ENCODE measurements at places on chromosomes 6 and 20.

DNA sequence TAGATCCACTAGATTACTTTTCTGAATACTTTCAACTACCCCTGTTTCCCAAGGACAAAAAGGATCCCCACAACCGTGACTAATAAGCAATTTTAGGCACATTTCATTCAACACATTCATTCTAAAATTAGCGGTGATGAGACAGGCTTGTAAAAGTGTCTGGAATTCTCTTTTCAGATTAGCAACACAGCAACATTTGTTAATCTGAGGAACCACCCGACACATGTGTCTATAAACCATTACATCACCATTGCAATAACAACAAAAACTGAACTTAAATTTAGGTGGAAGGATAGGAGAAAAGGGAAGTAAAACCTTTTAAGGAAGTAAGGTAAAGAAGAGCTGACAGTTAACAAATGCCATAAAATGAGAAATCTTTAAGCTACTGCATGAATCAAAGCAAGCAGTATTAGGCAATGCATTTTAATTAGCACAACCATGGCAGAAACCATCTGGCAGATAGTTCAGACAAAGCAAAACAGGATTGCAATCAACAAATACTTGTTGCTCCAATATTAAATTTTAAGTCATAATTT is 49.1 kb downstream of the MAP3K7 start:
- no peak for DNase-seq

- no peak for DNase-seq
These were observed 9.2 kb downstream of the PPP1R3G start for GRCh38 chr6:5094327-5094726.

GRCh38 chr6:7561153-7561964 is 19.9 kb downstream of the DSP start:
- no peak for DNase-seq

- DNase-seq = no peak
These were observed 11.0 kb downstream of the RRBP1 start for GRCh38 chr20:17671011-17671410.

GRCh38 chr20:35305682-35306556 is 13.7 kb upstream of the FAM83C start:
- no peak for DNase-seq

- no peak for DNase-seq
These were observed 83.4 kb upstream of the TOP1 start for GRCh38 chr20:40945189-40945588.

DNA sequence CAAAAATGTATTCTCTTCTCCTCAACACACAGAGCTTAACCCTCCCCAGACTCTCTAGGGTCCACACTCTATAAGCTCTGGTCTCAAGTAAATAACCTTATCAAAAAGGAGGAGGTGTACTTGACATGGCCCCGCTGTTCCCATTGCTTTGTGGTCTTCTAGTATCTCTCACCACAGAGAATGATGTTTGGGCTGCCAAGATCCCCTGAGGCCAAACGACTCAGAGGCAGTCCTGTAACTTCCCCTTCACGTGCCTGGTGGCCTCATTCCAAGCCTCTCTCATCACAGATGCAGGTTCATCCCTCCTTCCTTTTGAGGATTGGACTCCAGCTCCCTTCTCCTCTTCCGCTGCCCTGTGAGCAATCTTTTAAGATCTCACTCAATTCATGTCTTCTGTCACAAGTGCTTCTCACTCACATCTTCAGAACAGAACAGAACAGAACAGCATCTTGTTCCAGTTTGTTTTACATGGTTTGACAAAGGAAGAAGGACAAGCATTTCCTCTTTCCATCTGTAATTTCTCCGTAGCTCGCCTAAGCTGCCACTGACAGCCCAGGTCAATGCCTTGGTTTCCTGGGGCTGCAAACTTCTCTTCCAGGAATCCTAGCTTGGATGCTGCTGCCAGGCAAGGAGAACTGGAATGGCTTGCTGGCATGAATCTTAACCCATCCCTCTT is 541.5 kb downstream of the CD83 start:
- DNase-seq = no peak

GRCh38 chr6:38480036-38480435 is 159.7 kb downstream of the BTBD9 start:
- DNase-seq = no peak

DNA sequence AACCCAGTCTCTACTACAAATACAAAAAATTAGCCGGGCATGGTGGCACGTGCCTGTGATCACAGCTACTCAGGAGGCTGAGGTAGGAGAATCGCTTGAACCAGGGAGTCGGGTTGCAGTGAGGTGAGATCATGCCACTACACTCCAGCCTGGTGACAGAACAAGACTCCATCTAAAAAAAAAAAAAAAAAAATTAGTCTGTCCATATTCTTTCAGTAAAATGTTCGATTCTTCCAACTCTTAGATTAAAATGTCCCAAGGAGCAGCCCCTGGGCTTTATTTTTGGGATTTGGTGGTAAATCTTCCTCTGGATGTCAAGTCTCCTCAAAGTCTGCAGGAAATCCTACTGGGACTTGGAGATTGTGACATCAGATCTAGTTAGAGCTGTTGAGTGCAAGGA is 101.0 kb upstream of the EEF1E1 start:
- DNase-seq = no peak

- no peak for DNase-seq
These were observed 644 bp downstream of the RBL1 start for GRCh38 chr20:37095108-37095598.

GRCh38 chr6:108730635-108731515 is 117.3 kb upstream of the ARMC2 start:
- DNase-seq = no peak

DNA sequence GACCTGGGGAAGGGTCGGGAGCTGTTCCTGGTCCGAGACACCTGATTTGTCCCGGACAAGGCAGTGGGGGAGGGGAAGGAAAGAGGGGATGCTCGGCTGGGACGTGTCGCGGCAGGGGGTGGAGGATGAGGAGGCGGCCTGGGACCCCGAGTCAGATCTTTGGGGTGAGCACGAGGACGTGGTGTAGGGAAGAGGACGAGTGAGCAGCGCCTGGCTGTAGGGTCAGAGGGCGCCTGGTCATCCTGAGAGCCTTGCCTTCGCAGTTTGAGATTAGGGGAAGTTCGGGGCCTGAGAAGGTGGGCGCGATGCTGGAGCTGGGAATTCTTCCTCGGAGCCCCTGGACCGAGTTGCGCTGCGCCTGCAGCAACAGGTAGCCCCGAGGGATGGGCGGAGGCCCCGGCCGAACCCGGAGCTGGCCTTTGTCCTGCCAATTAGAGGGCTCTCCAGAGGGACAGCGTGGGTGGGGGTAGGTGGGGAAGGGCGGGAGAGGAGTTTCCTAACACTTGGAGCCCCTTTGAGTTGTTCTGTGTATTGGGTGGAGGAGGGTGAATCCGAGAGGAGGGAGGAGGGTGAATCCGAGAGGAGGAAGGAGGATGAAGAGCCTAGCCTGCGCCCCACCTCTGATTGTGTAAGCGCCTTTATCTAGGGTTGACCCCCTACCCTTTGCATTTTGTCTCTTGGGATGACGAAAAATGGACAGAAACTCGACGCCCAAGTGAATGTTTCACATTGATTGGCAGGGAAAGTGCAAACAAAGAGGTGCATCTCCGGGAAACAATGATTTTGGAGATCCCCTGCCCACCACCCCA is 72.0 kb downstream of the SOX4 start:
- peak; percentile 22 for DNase-seq

DNA sequence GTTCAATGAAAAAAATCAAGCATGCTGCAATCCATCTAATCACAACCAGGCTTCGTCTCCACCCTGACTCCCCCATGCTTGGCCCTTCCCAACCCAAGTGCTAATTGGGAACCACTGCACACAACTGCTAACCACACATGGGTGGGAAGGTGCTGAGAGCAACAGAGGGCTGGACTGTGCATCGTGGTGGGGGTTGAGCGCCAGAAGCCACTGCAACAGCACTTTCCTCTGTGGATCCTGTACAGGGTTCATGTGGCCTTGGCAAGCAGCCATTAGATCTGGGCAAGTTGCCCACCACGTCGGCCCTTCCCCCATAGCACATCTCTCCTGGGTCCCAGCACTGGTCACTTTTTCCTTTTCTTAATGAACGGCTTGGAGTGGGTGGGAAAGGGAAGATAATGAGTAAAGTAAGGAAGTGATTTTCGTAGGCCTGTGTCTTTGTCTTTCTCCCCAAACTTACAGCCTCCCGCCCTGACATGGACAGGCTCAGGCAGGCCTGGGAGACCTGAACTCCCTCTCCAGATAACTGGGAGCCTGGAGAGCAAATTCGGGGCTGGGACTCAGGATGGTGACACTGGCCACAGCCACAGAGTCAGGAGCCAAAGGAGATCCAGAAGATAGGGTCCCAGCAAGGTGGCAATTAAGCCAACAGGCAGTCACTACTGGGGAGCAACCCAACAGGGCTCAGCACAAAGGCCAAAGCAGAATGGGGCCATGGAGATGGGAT is 34.4 kb upstream of the MRPS10 start:
- no peak for DNase-seq

DNA sequence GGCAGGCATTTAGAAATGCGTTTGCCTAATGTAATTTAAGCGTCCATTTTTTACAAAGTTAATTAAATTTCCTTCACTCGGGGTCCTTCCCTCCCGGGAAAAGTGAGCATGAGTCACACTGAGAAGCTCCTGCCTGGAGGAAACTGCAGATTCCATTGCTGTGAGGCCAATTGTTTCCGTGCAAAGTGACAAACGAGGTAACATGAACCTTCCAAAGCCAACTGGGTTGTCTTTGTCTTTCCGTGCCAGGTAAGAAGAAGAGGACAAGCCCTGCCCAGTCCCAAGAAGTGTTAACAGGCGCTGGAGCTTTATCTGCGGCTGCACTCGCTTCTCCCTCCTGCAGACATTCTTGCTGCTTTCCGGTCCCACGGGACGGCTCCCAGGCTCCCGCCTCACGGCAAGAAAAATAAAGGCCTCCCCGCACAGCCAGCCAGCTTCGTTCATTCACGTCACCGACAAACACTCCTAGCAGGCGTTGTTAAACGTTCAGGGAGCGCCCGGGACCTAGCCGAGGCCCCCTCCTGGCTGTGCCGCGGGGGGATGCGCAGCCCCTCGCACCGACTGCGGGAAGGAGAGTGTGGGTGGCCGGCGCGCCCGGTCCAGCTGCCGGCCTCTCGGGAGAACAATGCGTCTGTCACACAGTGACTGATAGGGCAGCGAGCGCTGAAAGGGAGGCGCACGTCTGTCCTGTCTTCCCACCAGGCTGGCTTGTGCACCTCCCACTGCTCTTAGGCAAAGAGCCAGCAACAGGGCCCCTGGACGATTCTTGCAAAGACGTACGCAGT is 61.5 kb upstream of the HDDC2 start:
- peak; percentile 74 for DNase-seq

GRCh38 chr6:109867009-109867969 is 110.8 kb upstream of the GPR6 start:
- no peak for DNase-seq

GRCh38 chr6:105651969-105652368 is 249.1 kb upstream of the PREP start:
- DNase-seq = no peak

DNA sequence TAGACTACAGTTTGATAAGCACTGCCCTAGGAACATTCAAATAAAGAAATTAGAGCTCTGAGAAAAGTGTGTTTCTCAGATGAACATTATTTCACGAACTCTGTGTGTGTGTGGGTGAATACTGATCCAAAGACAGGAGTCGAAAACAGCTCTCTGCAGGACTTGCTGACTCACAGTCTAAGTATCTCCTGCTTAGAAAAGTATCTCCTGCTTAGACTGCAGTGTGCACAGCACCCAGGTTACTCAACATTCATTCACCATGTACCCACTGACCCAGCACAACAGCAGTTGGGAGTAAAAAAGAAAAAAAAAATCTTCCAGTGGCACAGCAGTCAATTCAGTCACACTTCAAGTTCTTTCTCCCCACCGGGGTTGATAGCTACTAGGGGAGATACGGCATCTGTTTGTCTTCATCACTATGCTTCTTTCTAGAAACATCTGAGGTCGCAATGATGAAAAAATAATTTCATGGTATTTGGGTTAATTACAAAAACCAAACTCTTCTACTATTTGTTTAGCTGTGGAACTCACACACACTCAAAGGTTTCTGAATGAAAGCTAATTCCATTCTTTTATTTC is 48.0 kb downstream of the GCLC start:
- no peak for DNase-seq

GRCh38 chr20:51811514-51812128 is 9.3 kb upstream of the SALL4 start:
- no peak for DNase-seq

GRCh38 chr6:139109558-139109957 is 25.3 kb upstream of the HECA start:
- peak; percentile 29 for DNase-seq

DNA sequence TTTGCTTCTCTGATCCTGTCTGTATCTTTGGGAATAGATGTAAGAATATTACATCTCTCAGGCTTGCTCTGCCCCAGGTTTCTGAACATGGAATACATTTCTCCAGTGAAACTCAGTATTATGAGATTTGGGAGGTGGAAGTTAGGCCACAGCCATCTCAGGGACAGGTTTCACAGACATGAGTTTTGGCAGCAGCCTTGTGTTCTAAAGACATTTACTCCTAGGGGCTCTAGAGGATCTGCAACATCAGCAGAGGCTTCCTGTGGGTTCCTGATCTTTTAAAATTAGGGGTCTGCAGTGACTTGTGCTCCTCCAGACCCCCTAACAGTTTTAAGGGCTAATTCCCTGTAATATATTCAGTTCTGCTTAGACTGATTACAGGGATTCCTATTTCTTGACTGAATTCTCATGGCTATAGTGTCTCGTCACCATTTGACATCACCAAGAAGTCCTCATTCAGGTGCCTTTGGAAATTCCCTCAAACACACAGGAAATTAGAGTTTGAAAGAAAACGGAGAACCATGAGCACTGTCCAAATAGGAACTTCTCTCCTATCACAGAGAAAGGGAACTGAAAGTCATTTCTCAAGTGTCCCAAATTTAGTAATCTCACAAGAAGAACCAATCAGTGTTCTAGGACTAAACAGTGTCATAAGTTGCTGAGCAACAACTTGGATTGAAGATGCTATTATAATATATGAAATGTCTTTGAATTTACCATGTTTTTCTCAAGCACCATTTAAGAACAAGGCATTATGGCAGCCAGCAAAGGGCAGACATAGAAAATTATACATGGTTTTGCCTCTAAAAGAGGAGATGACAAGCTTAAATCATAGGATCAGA is 2.5 kb upstream of the HLA-DRA start:
- DNase-seq = no peak

Data from endothelial cell (in vitro differentiated cells).